Ureter (tissue), 1 donor: ENCODE measurements at places on chromosomes 2 and 18. TPM values are rescaled to one million over a fixed set of nuclear protein-coding genes. Genes with fewer than 3 reads are reported as not detected.

GRCh38 chr2:17272170-17272569 lies 246.1 kb downstream of the RAD51AP2 start:
- no peak for DNase-seq

DNA sequence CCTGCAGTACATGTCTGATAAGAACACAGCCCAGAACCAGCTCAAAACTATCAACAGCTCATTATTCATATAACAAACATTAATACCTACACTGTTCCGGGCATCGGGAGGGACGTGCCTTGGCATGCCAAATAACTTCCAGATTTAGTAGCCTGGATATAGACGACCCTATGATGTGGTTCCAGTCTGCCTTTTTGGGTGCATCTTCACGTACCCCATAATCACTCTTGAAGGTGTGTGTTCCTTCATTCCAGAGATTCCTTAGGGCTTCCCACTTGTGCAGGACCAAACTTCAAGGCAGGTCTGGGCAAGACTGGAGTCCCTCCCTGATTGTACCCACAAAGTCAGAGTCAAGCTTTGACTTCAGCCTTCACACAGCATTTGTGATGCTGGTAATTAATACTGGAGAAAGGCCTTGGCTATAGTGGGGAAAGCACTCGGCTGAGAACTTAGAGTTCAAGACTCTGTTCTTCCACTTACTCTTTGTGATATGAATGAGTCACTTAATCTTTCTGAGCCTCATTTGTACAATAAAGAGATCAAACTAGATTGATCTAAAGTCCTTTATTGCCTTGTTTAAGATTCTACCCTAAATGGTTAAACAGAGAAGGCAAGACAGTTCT lies 27.7 kb upstream of the SPATS2L start:
- DNase-seq, result no peak

- DNase-seq, result no peak
Observed at GRCh38 chr18:34583895-34584294, 126.2 kb upstream of the DTNA start.

Gene IL1RN
- 80.2 TPM for total RNA-seq

GRCh38 chr2:177268901-177269300 lies 4.4 kb upstream of the NFE2L2 start:
- no peak for DNase-seq

Gene SERPINB10
- not detected for total RNA-seq

Gene DSC2
- total RNA-seq, result 5.1 TPM

Gene SERPINB12
- not detected for total RNA-seq

DNA sequence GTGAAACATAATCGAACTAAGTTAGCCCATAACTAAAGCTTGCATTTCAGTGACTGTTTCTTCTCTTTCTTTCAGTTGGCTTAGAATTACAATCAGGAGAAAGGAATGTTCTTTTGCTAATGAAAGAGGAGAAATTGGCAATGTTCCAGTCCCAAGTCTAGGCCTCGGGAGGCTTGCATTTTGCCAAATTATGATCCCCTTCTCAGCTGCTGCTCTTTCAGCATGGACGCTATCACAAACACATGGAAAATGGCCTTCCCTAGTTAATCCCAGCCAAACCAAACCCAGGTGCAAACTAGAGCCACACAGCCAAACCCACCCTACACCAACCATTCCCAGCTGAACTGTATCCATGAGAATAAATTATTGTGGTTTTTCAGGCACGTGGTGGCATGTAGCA lies 605.2 kb upstream of the LRRTM4 start:
- DNase-seq, result no peak

Gene LOXHD1
- 0.29 TPM for total RNA-seq
